ENCODE measurements at places on chromosomes 2 and 18. TPM values are rescaled to one million over a fixed set of nuclear protein-coding genes. Genes with fewer than 3 reads are reported as not detected.

DNPEP gene
- 74.0 TPM for total RNA-seq

LAMA3 gene
- total RNA-seq: not detected

NAT8 gene
- total RNA-seq: not detected

SF3B1 gene
- total RNA-seq: 662 TPM

REG3A gene
- not detected for total RNA-seq

MALL gene
- 0.27 TPM for total RNA-seq

TUBB8B gene
- not detected for total RNA-seq

CROCC2 gene
- total RNA-seq: not detected

RAB17 gene
- total RNA-seq: not detected

XDH gene
- total RNA-seq: not detected

All from CD4-positive, CD25-positive, alpha-beta regulatory T cell (primary cell).